A549 treated with DMSO at 1 μM for 4 hours (cell line): ENCODE measurements at places on chromosomes 1 and 21. TPM values are rescaled to one million over a fixed set of nuclear protein-coding genes. Genes with fewer than 3 reads are reported as not detected.

PRAMEF5 gene
- not detected in 5 replicates for total RNA-seq

TLR5 gene
- 0.05 to 0.45 TPM (median 0.18 TPM) in 4 of 5 replicates, not detected in the other for total RNA-seq

DDI2 gene
- total RNA-seq, result 8.6 to 12.5 TPM (median 10.6 TPM) in 5 replicates

MMP23B gene
- 0.52 to 1.0 TPM (median 0.83 TPM) in 5 replicates for total RNA-seq

CSRP1 gene
- 453 to 628 TPM (median 468 TPM) in 5 replicates for total RNA-seq

JAM2 gene
- 0.09 TPM in 1 of 5 replicates, not detected in the others for total RNA-seq

PTP4A2 gene
- total RNA-seq, result 218 to 232 TPM (median 223 TPM) in 5 replicates

TDRD10 gene
- not detected in 5 replicates for total RNA-seq

CFHR4 gene
- not detected in 5 replicates for total RNA-seq

FLAD1 gene
- 40.1 to 46.0 TPM (median 41.6 TPM) in 5 replicates for total RNA-seq

CFHR2 gene
- not detected in 5 replicates for total RNA-seq

CATSPERE gene
- 0.05 to 0.23 TPM (median 0.09 TPM) in 4 of 5 replicates, not detected in the other for total RNA-seq

HES2 gene
- total RNA-seq, result 2.1 to 4.3 TPM (median 3.1 TPM) in 5 replicates

LRRC38 gene
- total RNA-seq, result not detected in 5 replicates

SLC6A9 gene
- total RNA-seq, result 13.6 to 17.8 TPM (median 14.4 TPM) in 5 replicates

H6PD gene
- total RNA-seq, result 4.6 to 7.4 TPM (median 6.3 TPM) in 5 replicates

DCST1 gene
- total RNA-seq, result not detected in 5 replicates

NEGR1 gene
- not detected in 5 replicates for total RNA-seq

AADACL3 gene
- not detected in 5 replicates for total RNA-seq

SLC30A7 gene
- 9.2 to 12.8 TPM (median 11.6 TPM) in 5 replicates for total RNA-seq

NPHS2 gene
- total RNA-seq, result not detected in 5 replicates

GJB4 gene
- total RNA-seq, result 0.03 to 0.18 TPM (median 0.08 TPM) in 4 of 5 replicates, not detected in the other

F3 gene
- total RNA-seq, result 1.9 to 3.3 TPM (median 3.1 TPM) in 5 replicates

AMY1B gene
- total RNA-seq, result not detected in 5 replicates

OR2M3 gene
- total RNA-seq, result not detected in 5 replicates

FCRLA gene
- total RNA-seq, result 0.06 to 0.09 TPM in 2 of 5 replicates, not detected in the others

MIER1 gene
- total RNA-seq, result 9.8 to 13.0 TPM (median 12.0 TPM) in 5 replicates

PTPRF gene
- 86.6 to 120 TPM (median 108 TPM) in 5 replicates for total RNA-seq

MNDA gene
- total RNA-seq, result not detected in 5 replicates

DPT gene
- not detected in 5 replicates for total RNA-seq

CNIH3 gene
- 0.51 to 0.86 TPM (median 0.62 TPM) in 5 replicates for total RNA-seq

CELA3A gene
- not detected in 5 replicates for total RNA-seq

CYP4A22 gene
- not detected in 5 replicates for total RNA-seq
